ENCODE measurements at places on chromosomes 7 and 10.

DNA sequence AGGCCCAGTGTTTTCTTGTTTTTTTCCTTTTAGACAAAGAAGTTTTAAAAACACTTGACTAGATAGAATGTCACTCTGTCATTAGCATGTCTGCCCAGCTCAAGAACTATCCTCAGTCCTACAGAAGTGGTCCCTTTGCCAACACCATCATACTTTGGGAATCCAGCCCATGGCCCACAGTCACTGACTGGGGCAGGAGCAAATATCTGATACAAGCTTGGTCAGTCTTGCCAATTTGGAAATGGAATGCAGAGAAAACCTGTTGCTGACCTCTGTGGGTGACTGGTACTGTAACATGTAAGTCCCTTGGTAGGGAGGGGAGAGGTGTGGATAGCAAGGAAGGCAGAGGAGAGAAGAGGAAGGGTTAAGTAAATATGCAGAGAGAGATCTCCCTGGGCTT is 47.8 kb downstream of the IPMK start:
- DNase-seq: no peak

GRCh38 chr10:7028809-7029166 is 382.0 kb downstream of the SFMBT2 start:
- DNase-seq: no peak

- DNase-seq: no peak
Measured at GRCh38 chr10:132737390-132738048, 48.4 kb downstream of the NKX6-2 start.

DNA sequence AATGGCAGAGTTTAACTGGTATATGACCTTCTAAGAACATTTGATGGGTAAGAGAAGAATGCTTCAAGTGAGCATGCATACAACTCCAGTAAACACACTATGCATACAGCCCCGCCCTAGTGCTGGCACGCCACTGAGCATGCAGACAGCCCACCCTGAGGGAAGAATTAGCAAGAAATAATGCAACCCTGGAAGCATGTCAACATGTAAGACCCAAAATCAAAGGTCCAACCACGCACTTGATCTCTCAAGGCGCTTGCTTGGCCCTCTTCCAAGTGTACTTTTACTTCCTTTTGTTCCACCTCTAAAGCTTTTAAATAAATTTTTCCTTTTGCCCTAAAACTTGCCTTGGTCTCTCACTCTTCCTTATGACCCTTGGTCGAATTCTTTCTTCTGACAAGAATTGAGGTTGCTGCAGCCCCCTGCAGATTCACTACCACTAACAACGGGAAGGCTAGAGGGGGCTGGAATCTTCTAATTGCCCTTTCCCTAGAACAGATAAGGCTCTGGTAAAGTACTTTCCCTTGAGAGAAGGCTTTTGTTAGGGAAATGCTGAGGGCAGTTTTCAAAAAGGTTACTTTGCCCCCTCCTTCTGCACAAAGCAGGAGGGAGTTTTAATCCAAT is 3.4 kb downstream of the FAM24B start:
- DNase-seq: no peak

- no peak for DNase-seq
Measured at GRCh38 chr10:35200487-35200886, 73.8 kb downstream of the CREM start.

- no peak for DNase-seq
Measured at GRCh38 chr10:29962166-29962850, 97.1 kb downstream of the JCAD start.
